ENCODE measurements at places on chromosomes 11 and 22.

DNA sequence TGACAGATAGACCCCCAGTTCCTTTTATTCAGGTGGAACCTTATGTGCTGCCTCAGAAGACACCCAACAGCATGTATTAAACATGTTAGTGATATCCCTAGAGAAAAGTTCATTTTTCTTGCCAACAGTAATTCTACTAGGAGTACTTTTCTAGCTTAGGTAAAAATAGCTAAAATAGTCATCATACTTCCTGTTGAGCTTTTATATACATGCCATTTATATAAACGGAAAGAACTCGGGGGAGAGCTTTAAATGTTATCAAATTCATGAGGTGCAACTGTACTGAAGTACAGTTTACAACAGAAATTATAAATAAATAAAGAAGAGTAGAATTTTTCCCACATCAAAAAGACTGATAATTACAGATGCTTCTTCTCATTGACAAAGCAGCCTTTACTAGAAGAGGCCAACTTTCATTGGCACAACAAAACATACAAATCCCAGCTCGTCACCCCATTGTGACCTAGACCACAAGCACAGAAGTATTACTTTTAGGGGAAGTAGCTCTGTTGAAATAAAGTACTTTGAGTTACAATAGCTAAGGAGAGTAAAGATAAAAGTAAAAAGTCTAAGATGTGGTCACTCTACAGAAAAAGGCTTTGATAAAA lies 59.1 kb upstream of the POU2AF2 start:
- no peak for DNase-seq

DNA sequence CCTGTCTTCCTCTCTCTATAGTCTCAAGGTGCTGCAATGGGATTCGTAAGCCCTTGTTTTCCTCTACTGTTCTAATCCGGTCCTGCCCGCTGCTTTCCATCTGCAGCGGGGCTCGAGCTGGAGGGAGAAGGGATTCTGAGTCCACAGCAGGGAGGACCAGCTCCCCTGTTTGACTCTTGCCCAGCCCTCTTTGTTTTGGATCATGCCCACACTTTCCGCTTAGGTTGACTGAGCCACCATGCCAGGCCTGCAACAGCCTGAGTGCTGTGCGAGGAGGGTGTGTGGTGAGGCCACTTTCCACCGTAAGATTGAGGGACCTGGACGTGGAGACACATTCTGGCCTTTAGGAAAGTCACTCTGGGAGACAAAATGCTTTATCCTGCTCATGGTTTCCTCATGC lies 58.3 kb downstream of the CEP164 start:
- no peak for DNase-seq

- peak; percentile 33 for DNase-seq
Observed at GRCh38 chr22:50306753-50307749, at the start of gene PLXNB2. Gene PLXNB2 (minus strand): TSS chr22:50307646. CDS start chr22:50290584, 17,062 bp downstream.

GRCh38 chr11:96155627-96156378 lies 187.2 kb downstream of the MAML2 start:
- peak; percentile 57 for DNase-seq

GRCh38 chr11:125890447-125891100 lies 3.1 kb downstream of the HYLS1 start:
- DNase-seq = no peak

GRCh38 chr11:117020287-117020686 lies 77.9 kb downstream of the SIK3 start:
- peak; percentile 38 for DNase-seq

DNA sequence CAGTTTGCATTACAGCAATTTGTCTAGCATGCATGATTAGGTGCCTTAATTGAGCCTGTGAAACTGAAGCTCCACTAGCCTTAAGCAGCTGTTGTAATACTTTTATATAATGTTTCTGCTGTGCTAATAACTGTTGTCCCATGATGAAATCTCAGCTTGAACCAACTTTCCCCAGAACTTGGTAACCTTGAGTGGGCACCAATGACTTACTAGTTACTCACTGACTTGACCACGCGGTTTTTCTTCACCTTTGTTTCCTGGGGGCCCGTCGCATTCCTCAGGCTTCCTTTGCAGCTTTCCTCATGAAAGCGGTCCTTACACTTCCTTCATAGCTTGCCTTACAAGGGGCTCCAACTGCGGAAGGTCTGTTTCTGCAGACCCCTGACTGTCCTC lies 11.2 kb upstream of the GLYATL1 start:
- no peak for DNase-seq

DNA sequence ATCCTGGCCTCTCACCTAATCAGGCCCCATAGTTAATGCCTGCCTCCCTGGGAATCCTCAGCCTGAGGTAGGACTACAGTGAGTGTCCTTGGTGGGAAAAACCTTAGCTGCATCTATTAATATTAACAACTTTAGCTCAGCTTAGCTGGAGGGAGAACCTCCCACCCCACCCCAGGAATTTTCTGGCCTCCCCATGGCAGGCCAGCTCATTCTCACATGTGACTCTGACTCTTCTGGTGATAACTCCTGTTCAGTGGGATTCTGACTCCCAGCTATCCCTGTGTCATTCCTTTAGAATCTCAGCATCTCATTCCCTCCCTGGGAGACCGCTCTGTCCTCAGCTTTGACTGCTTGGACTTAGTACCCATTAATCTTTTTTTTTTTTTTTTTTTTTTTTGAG lies 14.5 kb downstream of the ART5 start:
- no peak for DNase-seq

GRCh38 chr11:30786256-30787110 lies 200.3 kb upstream of the MPPED2 start:
- no peak for DNase-seq

- DNase-seq = no peak
Observed at GRCh38 chr11:134566311-134566710, 154.3 kb upstream of the B3GAT1 start.

GRCh38 chr11:110251836-110252235 lies 44.6 kb downstream of the RDX start:
- DNase-seq = no peak

- DNase-seq = no peak
Observed at GRCh38 chr11:58923300-58923788, 15.9 kb upstream of the GLYATL1 start.

DNA sequence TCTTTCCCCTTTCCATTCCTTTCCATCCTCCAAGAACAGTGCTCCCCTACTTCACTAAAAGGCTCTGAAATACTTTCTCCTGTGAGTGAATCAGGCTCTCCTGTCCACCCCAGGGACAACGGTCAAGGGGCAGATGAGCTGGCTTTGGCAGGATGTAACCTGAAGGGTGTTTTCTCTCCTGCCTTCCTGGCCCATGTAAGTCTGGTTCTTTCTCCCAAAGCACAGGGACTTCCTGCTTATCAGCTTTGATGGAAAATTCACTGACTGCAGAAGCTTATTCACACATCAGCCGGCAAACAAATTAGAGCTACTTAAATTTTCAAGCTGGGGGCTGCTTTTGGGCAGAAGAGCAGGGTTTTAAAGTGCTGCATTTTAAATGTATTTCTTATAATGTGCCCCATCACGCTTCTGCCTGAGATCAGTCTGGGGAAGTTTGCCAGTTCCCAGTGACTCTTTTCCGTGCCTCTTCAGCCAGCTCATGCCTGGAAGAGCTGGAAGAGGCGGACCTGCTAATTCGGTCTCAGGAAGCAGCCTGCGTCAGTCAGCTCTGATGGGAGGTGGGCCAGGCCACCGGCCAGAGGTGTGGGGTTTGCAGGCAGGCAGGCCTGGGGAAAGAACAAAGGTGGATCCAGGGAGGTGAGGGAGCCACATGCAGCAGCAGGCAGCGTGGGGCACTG lies 140.4 kb upstream of the TBCEL start:
- no peak for DNase-seq

- no peak for DNase-seq
Observed at GRCh38 chr11:105553025-105553424, 56.8 kb upstream of the GRIA4 start.

GRCh38 chr11:128422576-128423370 lies 164.6 kb downstream of the ETS1 start:
- peak; percentile 90 for DNase-seq

DNA sequence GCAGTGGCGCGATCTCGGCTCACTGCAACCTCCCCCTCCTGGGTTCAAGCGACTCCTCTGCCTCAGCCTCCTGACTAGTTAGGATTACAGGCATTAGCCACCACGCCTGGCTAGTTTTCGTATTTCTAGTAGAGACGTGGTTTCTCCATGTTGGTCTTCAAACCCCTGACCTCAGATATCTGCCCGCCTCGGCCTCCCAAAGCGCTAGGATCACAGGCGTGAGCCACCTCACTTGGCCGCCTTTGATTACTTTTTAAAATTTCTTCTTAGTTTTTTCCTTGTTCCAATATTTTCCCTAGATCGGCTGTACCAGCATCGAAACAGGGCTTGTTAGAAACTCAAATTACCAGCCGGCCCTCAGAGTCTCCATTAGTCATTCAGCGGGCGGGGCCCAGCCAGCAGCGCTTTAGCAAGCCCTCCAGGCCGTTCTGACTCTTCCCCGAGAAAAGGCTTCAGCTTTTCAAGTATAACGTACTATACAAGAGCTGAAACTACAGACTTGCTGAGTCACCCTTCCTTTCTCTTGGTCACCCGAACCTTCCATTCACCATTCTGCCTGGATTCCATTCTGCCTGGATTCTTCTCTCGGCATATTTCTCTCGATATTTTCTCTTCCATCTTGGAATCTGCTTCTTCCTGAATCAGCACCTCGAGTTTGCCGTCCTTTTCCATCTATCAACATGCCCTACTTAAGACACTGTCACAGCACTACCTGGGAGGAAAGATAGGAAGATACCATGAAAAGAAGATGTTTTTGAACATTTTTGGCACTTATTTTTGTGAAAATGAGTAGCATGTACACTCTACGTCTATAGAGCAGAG lies 6.7 kb upstream of the CAPRIN1 start:
- peak; percentile 15 for DNase-seq

DNA sequence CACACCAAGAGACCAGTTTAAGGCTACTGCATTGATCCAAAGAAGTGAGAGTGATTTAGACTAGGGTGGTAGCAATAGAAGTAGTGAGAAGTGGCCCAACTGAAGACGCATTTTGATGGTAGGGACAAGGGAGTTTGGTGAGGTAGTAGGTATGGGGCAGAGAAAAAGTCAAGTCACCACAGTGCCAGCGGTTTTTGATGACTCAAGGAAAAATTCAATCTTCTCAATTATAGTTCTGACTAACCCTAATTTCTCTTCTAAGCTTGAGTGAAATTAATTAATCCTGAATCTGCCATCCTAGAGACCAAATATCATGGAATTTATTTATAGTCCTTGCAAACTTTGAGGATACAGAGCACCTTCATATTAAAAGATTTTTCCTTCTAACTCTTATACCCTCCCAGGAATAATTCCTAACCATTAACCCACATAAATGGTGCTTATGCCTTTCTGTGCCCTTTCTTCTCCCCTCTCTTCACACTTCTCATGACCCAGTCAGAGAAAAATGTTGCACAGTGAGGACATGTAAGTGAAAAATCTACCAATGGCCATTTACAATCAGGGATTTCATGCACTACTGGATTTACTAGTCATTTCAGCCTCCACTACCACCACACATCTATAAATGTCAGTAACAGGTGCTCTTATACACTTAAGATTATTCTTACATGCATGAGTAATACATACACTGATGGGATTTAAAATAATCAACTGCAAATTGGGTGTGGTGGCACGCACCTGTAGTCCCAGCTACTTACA lies 45.9 kb upstream of the ARHGAP32 start:
- no peak for DNase-seq

GRCh38 chr11:115453693-115454490 lies 50.3 kb downstream of the CADM1 start:
- DNase-seq = no peak

GRCh38 chr11:9789910-9790309 lies 126.0 kb downstream of the SWAP70 start:
- no peak for DNase-seq

DNA sequence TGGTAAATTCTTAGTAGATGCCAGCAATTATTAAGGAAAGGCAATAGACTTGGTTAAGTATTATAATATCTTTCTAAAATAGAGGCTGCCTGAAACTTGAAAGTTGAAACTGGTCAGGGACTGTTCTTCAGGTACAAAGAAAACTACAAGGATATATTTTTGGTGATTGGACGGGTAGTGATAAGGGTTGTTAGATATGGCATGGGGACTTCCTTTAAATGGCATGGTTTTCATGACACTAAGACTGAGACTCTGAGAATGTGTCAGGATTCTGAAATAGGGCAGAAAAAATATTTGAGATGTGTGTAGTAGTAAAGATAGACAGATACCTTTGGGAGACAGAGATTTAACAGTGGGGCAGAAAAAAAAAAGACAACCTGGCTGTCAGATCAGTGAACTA lies 108.4 kb upstream of the SLC5A12 start:
- no peak for DNase-seq

- no peak for DNase-seq
Observed at GRCh38 chr11:108196901-108197300, 25.5 kb downstream of the NPAT start.

DNA sequence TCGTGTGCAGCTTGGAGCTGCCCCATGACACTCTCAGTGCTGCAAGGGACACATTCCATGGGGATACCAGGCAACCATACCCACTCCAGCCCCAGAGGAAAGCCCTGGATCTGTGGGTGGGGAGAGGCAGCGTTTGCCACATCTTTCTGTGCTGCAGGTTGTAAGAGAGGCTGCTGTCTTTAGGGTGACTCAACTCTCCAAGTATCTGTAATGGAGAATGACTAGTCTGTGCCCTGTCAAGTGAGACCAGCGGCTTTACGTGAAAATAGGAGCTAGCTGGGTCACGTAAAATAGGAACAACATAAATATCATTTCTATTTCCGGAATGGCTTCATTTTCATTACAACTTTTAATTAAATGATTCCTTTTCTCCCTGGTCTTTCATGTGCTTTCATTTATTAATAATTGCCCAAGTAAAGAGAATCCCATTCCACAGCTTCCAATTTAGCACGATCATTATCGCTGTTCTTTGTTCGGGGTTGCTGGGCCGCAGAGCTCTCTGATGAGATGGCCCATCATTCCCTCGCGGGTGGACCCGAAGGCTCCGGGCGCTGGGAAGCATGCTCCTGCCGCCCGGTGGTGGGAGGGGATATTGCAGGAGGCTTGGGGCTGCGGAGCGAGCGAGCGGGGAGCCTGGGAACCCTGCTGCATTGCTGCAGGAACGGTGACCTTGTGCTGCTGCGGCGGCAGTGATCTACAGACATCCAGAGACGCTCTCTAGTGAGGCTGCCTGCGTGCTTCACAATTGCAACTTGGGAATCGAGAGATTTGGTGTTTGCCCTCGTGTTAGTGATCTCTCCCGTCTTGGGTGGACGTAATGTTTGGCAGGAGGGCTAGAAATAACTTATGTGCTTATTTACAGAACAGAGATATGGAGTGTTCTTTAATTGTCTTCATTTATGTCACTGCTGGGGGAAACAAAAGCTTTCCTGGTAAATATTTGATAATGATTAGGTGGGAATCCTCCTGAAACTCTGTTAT lies 10.6 kb downstream of the SLC6A5 start:
- peak; percentile 54 for DNase-seq

Measured in activated naive CD4-positive, alpha-beta T cell treated with anti-CD3 and anti-CD28 coated beads, Interleukin-2, amount 50 U/mL, for 16 hours (primary cell).